ENCODE measurements at places on chromosomes 4 and X.

DNA sequence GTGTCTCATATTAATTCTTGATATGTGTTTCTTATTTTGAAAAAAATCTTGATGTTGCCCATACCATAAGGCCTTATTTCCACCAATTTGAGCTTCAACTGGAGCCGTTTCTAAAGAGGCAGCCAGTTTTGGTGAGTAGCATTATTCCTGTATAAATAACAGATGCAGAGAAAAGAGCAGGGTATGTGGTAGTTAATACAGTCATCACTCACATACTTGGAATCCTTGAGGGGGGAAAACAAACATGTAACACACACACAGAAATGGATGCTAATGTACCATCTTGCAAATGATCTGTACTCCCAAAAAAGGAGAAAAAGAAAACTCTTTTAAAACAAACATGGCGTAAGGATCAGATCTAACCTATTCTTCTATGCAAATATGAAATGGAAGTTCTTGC lies 389.7 kb downstream of the GPM6A start:
- no peak for DNase-seq

GRCh38 chrX:49618574-49618973 lies 19.8 kb downstream of the GAGE1 start:
- DNase-seq = no peak

- no peak for DNase-seq
Measured at GRCh38 chr4:84032372-84032771, 466.7 kb downstream of the NKX6-1 start.

DNA sequence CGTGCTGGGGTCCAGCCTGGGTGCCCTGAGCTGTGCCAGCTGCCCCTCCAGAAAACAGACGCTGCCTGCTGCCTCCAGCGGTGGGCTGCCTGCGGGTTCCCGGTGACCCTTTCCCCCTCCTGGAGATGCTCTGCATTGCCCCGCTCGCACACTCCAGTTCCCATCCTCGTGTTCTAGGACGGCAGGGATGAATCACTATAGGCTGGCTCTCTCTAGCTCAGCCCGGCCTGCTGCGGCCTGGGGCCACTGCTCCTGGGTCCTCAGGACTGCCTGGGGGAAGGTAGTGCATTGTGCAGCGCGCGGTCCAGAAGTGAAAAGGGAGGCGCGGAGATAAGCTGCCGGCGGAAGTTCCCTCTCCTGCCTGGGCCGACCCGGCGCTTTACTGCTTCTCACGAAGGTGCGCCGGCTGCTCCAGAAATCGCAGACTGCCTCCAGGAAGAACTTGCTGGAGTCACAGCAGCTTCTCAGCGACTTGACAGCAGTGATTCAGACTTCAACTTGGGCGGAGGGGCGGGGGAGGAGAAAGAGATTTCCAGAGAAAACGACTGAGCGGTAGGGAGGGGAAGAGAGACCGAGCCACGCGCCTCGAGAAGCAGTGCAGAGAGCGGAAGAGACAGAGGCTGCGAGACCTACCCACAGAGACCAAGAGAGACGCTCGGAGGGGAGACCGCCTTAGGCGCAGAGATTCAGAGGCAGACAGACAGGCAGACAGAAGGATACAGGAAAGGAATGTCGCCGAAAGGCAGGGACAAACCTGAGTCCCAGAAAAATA lies 6.7 kb upstream of the MSX1 start:
- DNase-seq = no peak

Measured in RKO (cell line).